ENCODE measurements at places on chromosomes 6 and 20. TPM values are rescaled to one million over a fixed set of nuclear protein-coding genes. Genes with fewer than 3 reads are reported as not detected.

- DNase-seq, result peak; percentile 22
Observed at GRCh38 chr6:36333171-36333895, 3.4 kb downstream of the BNIP5 start.

The PAX1 gene
- 1.1 TPM for polyA plus RNA-seq

DNA sequence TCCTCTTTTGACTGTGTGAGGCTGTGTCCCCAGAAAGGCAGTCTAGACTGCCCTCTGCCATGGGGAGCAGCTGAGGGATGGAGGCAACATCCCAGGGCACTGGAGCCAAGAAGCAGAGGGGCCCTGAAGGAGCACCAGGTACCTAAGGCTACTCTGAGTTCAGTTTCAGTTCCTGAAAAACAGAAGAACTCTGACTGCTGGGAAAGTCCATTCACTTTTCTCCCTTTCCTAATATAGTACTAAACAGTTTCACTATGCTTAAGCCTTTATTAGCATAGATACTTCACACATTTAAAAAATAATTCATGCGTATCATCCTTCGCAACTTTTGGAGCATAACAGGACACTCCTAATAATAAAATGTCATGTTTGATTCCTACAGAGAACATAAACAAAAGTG, 130.0 kb downstream of the FOXC1 start:
- DNase-seq, result no peak

The GPR6 gene
- polyA plus RNA-seq, result not detected

DNA sequence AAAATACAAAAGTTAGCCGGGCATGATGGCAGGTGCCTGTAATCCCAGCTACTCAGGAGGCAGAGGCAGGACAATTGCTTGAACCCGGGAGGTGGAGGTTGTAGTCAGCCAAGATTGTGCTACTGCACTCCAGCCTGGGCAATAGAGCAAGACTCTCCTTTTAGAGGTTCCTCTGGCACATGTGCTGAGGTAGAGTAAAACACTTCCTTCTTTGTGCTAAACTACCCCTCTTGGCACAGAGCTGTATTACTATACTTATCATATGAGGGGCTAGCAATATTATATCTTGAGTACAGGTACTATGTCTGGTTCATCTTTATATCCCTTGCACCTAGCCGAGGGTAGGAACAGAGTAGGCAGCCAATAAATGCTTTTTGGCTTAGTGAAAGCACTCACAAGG, 40.2 kb upstream of the SAMHD1 start:
- DNase-seq, result no peak

GRCh38 chr6:145206247-145206907, 528.9 kb downstream of the EPM2A start:
- DNase-seq, result peak; percentile 47

GRCh38 chr6:15312500-15312899, 66.6 kb downstream of the JARID2 start:
- no peak for DNase-seq

- DNase-seq, result no peak
Observed at GRCh38 chr6:92377137-92377536, 1042.2 kb downstream of the EPHA7 start.

The CLVS2 gene
- 0.77 TPM for polyA plus RNA-seq

- DNase-seq, result no peak
Observed at GRCh38 chr6:87152526-87152955, 2.8 kb upstream of the ZNF292 start.

The ZBP1 gene
- polyA plus RNA-seq, result not detected

GRCh38 chr20:16672299-16672698, 57.5 kb upstream of the SNRPB2 start:
- no peak for DNase-seq

DNA sequence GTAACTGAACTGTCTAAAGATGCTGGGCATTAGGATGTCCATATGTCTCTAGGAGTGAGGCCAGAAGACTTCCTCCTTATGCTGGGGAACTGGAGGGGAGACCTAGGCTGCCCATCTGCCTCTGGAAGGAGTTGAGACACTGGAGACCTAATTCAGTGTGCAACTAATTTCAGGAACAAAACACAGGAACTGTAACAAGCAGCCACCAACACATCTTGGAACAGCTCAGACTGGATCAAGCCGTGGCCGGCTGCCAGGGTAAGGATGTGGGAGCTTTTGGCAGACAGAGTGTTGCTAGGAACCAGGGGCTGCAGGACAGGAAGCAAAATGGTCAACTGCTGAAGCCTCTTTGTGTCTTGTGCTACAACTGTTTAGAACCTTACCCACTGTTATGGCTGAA, 16.4 kb upstream of the MAS1 start:
- DNase-seq, result no peak

DNA sequence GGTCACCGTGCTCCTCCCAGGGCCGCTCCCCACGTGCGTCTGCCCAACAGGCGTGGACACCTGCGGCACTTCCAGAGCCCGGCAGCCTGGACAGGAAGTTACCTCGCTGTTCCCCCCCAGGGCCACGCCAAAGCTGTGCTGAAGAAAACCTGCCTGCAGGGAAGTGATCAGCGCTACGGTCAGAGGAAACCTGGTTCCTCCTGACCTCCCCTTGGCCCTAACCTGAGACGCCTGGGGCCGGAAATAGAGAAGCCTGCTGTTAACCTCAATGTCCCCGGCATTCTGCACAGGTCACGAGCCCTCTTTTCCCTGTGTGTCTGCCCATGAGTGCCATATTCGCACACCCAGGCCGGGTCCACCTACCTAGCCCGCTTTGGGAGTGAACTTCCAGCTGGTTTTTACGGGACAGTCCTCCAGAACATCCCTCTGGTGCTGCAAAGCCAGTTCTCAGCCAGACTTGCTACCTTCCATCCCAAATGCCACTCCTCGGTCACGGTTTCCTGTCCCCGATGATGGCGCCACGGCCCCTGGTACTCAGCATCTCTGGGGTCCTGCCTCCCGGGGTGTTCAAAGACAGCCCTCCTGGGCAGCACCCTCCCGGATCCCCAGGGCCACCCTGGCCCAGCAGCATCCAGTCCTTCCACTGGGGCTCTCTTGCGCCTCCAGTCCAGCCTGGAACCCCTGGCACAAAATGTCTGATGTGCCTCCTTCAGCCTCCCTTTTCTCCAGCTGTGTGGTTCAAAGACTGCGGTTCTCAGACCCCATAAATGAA, 12.0 kb upstream of the IRF4 start:
- no peak for DNase-seq
